ENCODE measurements at places on chromosomes 5 and 9.

- no peak for DNase-seq
These were observed 141.6 kb downstream of the BOD1 start for GRCh38 chr5:173474881-173475287.

DNA sequence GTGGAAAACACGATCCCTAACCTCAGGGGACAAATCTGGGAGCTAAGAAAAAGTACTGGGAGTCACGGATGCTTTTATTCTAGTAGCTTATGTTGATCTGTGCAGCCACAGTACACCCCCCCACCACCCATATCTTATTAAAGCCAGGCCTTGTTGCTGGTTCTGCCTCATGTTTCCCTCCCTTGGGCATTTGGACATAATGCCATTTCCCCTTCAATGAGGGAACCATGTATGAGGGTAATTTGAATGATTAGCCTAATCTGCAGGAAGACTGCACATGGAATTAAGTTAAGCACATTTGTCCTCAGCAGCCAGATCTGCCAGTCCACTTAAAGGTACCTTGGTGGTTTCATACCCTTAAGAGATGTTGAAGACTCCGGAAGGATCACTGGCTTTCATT lies 102.0 kb downstream of the ARHGAP26 start:
- no peak for DNase-seq

GRCh38 chr9:80789831-80790230 lies 899.5 kb downstream of the TLE1 start:
- DNase-seq, result no peak

GRCh38 chr9:124511426-124511840 lies 4.2 kb upstream of the NR5A1 start:
- no peak for DNase-seq

Data from GF-D8 (cell line).